Ureter (tissue), 1 donor: ENCODE measurements at places on chromosomes 5 and 9. TPM values are rescaled to one million over a fixed set of nuclear protein-coding genes. Genes with fewer than 3 reads are reported as not detected.
A peak's percentile ranks its signal among the peaks of the same experiment; 100 is the strongest.

DNA sequence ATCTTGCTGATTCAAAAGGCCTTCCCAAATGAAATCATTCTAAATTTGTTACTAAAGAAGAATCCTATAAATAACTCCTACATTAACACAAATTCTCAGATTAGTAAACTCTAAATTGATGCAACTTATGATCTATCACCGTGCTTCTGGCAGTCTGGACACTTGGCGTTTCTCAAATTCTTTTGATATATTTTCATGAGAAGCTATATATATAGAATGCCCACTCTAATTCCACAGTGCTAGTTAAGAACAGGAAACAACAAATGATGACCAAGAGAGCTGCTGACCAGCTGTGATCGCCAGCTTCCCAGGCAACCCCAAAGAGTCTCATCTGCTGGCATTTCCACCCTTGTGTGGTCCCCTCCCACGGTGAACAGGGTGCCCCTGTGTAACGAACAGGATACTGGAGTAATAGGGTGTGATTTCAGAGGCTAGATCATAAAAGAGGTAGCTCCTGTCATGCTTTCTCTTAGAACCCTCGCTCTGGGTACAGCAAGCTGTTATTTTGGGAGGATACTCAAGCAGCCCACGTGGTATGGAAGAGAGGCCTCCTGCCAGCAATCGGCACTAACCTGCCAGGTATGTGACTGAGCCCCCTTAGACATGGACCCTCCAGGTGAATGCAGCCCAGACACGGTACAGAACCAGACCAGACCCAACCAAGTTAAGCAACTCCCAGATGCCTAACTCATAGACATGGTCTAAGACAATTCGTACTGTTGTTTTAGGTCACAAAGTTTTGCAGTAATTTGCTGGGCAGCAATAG, 64.7 kb downstream of the CDC14B start:
- no peak for DNase-seq

DNA sequence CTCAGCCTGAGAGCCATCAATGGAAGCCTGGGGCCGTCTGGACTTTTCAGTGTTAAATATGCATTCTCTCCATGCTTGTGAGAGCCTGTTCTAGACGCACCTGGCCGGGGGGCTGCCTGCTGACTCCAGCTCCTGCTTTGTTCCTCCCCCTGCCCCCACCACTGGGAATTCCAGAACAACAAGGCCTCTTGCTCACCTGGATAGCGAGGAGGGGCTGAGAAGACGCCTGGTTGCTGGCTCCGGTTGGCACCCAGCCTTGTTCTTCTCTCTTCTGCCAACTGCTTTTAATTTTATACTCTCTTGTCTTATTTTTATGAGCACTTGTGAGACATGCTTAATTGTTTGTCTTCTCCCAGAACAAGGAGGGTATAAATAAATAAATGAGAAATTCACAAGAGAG, 15.0 kb upstream of the RAPGEF1 start:
- DNase-seq: no peak

- DNase-seq: no peak
Measured at GRCh38 chr5:42991404-42992087, 48.6 kb downstream of the ANXA2R start.

DNA sequence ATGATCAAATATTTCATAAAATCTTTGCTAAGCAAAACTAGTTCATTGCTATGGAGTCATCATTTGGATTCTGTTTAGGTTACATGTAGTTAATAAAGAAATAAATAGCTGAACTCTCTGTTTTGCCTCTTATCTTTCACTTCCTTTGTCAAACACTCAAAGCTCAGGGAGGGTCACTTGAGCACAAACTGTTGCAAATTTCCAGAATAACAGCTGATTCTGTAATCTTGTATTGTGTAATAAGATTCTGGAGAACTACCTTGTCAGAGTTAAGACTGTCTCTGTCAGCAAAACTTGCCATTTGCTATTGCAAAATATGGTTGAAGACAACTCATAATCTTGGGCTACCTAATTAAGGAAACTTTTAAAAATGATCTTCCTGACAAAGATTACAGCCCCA, 182.0 kb upstream of the MOCS2 start:
- DNase-seq: no peak

- no peak for DNase-seq
Measured at GRCh38 chr5:68041293-68041692, 174.3 kb upstream of the PIK3R1 start.

- no peak for DNase-seq
Measured at GRCh38 chr5:107853031-107853430, 182.3 kb upstream of the EFNA5 start.

SH2D3C gene
- total RNA-seq: 15.7 TPM

HAVCR2 gene
- total RNA-seq: 5.6 TPM

NKD2 gene
- 14.2 TPM for total RNA-seq

- peak; percentile 78 for DNase-seq
Measured at GRCh38 chr9:97398999-97399758, 12.7 kb upstream of the TDRD7 start.

ABCA2 gene
- 25.7 TPM for total RNA-seq

GRCh38 chr9:18268381-18268780, 205.6 kb upstream of the ADAMTSL1 start:
- no peak for DNase-seq

NFIL3 gene
- total RNA-seq: 39.6 TPM

TRIM7 gene
- total RNA-seq: 3.0 TPM

- no peak for DNase-seq
Measured at GRCh38 chr5:55037046-55037771, 13.2 kb downstream of the GZMK start.

AKNA gene
- total RNA-seq: 68.1 TPM

GRCh38 chr9:18800579-18800978, 232.4 kb downstream of the SAXO1 start:
- no peak for DNase-seq

GRCh38 chr5:157328277-157328912, 62.5 kb downstream of the CYFIP2 start:
- peak; percentile 74 for DNase-seq

SLC6A7 gene
- total RNA-seq: 0.10 TPM
